ENCODE measurements at places on chromosomes 6 and 20.
A peak's percentile ranks its signal among the peaks of the same experiment; 100 is the strongest.

- DNase-seq, result peak; percentile 6
Measured at GRCh38 chr6:27332692-27333641, 20.9 kb upstream of the POM121L2 start.

DNA sequence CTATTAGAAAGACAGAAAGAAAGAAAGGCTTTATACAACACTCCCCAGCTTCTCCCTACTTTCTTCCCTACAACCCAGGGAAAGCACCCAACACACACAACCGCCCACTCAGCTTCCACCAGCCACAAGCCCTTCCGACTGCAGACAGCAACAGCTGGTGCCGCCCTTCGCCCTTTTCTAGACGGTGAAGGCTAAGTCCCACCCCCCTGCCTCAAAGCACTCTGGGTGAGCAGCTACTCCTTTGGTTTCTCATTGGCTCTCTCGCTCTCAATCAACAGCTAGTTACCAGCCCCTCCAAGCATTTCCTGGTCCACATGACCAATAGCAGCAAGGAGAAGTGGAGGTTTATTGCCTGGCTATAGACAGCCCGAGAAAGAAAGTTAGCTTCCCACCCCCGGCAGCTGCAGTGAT, 230.1 kb upstream of the MOCS1 start:
- no peak for DNase-seq

DNA sequence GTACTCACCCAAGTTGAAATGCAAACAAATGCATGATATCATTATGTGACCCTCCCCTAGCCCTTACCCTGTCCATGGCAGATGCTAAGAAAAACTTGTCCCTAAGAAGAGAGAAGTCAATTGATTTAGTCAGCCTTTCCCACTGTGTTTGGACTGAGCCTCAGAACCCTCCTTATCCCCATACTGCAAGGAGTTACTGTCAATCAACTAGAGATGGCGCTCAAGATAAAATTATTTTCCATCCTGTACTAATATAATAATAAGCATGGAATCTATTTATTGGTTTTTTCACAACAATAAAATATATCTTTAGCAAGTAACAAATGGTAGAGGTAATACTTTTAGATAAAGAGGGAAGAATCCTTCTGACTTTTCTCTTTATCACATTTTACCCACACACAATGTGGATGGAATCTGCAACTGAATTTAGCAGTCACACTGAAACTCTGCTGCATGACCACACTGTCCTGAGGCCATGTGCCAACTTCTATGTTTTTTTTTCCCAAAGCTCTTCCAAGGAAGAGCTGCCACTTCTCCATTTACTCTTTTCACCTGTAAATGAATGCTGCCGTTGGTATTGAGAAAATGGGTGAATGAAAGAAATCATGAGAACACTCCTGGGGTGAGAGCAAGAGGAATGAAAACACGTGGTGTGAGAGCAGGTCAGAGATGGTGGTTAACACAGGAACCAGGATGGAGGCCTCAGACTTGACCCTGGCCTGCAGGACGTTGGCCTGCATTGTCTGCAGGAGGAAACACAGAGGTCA, 10.5 kb downstream of the NT5E start:
- DNase-seq, result no peak

DNA sequence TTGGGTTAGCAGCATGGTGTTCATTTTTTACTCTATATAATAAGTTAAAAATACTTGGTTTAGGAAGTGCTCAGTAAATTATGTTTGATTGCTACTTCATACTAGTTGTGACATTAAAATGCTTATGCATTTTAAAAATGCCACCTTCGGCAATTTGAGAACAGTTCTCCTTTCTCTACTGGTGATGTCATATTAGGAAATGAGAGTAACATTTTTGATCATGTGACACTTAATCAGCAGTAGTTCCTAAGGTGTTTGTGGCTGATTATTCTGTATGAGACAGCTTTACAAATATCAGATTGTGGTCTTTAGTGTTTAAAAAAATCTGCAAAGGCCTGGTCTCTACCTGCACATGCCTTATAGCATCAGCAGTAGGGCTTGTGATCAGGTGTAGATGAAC, 4.4 kb downstream of the GZF1 start:
- DNase-seq, result no peak

- no peak for DNase-seq
Measured at GRCh38 chr6:107807196-107807811, 16.8 kb downstream of the SCML4 start.

- no peak for DNase-seq
Measured at GRCh38 chr20:63080411-63080810, 73.6 kb upstream of the BHLHE23 start.

GRCh38 chr6:131844243-131844841, 36.5 kb downstream of the ENPP1 start:
- DNase-seq, result no peak

- no peak for DNase-seq
Measured at GRCh38 chr6:101936516-101936915, 543.0 kb downstream of the GRIK2 start.

DNA sequence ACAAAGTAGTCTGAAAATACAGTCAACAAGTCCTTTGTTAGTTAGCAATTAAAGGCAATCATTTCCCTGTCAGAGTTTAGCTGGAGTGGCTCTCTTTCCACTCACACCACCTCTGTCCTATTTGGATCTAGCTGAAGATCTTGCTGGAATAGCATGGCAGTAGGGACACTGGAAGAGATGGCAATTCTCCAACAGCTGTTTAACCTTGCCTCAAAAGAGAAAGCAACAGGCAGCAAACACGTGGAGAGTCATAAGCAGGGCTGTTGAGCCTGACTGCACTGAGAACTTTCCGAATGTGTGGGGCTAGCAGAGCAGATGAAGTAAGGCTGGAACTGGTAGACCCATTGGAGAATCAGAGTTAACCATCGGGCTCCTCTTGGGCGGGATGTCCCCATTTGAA, 38.0 kb upstream of the PRSS35 start:
- DNase-seq, result no peak

GRCh38 chr6:29750709-29751108, 27.5 kb downstream of the HLA-F start:
- DNase-seq, result no peak

GRCh38 chr6:46741482-46741881, 5.3 kb upstream of the ANKRD66 start:
- DNase-seq, result no peak

DNA sequence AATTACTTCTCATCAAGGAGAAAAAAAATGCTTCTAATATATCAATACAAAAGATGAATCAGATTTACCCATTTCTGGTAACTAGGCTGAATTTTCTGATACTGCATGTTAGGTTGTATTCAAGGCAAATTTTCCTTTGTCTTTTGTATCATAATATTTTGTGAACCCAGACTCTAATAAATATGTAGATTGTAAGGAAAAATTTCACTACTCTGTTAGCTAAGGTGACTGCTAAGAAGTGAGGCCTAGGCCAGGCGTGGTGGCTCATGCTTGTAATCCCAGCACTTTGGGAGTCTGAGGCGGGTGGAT, 12.7 kb downstream of the TP53INP2 start:
- no peak for DNase-seq

DNA sequence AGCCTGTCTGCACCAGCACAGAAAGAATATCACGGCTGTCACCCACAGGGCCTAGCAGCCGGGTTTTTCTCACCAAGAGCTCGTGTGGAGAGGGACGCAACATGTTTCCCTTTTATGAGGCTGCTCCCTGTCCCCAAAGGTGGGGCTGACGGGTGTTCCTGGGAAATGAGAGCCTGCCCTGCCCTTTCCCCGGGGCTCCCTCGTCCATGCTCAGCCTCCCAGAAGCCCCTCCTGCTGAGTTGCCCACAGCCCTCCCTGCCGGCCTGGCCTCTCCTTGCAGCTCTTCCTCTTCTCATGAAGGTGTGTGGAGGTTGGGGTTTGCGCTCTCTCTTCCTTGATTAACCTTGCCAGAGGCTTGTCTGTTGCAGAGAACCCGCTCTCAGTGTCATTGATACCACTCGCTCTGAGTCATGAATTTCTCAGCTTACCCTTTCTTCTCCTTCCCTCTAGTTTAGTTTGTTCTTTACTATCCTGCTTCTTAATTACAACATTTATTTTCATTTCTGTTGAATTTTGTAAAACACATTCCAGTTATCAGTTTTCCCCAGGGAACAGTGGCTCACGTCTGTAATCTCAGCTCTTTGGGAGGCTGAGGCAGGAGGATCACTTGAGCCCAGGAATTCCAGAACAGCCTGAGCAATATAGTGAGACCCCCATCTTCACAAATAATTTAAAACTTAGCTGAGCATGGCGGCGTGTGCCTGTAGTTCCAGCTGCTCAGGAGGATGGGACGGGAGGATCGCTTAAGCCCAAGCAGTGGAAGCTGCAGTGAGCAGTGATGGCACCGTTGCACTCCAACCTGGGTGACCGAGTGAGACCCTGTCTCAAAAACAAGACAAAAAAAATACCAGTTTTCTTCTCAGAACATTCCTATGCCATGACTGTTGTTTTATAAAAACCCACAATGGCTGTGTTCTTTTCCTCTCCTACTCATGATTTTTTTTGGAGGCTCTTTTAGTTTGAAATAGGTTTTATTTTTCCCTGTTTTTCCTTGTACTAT, 103.8 kb downstream of the TMEM242 start:
- DNase-seq, result no peak

- DNase-seq, result no peak
Measured at GRCh38 chr20:51131811-51132210, 108.9 kb upstream of the KCNG1 start.

DNA sequence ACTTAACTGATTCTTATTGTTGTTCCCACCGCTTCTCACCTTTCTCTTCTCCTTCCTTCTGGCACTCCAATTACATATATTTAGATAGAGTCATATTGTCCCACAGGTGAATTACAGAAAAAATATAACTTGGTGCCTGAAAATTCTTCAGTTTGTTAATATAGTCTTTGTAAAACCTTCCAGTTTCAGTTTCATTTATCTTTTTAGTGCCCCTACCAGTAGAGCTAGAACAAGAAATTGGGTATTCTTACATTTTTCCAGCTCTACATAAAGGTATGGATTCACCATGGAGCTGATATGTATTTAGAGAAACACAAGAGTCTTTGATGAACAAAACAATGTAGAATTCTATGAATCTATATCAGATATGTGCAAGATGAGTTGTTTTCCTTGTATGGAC, 10.7 kb downstream of the MANEA start:
- no peak for DNase-seq

DNA sequence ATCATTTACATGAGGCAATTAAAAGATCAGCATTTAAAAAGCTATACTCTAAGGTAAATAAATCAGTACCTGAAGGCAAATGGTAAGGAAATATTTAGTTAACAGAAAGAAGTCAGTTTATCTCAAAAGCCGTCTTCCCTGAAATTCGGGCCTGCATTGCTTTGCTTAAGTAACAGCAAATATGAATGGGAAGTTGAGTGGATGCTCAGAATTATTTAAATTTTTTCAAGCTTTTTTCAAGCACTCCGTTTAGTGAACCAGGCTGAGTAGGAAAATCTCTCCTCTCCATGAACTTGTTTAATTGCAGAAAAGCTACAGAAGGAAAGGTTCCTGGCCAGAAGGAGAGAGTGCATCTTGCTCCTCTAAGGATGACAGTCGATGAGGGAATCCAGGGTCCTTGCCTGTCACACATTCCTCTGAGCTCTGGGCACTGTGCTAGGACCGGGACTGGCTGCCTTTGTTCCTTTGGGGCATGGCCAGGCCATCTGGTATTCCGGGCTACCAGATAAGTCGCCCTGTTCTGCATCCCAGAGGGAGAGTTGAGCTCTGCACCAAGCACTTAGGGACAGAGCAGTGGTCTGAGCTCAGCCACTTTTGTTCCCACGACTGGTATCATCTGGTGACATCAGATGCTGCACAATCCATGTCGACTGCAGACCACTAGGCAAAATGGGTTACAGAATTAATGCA, 77.6 kb downstream of the RIN2 start:
- DNase-seq, result no peak

DNA sequence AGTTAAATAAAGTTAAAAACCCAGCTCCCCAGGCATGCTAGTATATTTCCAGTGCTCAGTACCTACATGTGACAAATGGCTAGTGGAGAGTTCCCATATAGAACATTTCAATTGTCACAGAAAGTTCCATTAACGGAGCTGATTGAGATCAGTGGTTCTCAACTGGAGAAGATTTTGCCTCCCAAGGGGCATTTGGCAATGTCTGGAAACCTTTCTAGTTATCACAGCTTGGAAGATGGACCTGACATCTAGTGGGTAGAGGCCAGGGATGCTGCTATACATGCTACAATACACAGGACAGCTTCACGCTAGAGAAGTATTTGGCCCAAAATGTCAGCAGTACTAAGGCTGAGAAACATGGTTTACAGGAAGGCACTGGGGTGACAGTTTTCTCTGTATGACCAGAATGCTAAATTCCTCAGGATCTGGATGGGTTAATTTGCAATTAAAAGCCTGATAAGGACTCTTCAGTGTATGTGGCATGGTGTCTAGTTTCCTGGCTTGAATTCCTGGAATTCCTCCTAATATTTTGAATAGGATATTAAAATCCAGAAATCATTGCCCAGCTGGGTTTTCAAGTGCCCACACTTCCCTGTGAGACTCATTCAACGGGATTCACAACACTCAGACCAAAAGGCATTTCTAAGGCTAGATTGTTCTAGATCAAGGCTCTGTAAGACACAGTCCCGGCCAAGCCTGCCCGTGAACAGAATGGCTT, 84.7 kb upstream of the SALL4 start:
- DNase-seq, result no peak

DNA sequence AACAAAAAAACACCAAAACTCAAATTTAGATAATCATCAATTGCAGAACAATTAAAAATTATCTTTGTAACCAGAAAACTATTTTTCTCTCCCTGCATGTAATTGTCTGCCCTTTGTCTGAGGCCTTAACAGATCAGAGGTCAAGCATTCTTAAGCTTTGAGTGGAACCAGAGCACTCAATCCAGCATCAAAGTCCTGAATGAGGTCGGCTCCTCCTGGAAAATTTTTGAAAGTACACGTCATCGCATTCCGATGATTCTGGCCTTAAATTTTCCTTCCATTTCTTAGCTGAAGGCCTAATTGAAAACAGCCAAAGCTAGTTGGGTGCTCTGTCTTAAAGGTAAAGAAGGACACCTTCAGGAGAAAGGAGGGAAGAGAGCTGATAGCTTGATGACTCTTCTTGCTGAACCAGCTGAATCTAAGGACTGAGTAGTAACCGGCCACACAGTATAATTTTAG, 510.2 kb upstream of the SULF2 start:
- peak; percentile 14 for DNase-seq
